ENCODE measurements at places on chromosomes 2 and 18. TPM values are rescaled to one million over a fixed set of nuclear protein-coding genes. Genes with fewer than 3 reads are reported as not detected.

Gene C1QL2
- total RNA-seq = not detected

Gene ABCG5
- total RNA-seq = not detected

Gene PASK
- total RNA-seq = 17.3 TPM

Gene RRM2
- 220 TPM for total RNA-seq

Gene FOXD4L1
- 0.18 TPM for total RNA-seq

Gene SCN7A
- total RNA-seq = not detected

Gene MDH1B
- not detected for total RNA-seq

Gene SGO2
- total RNA-seq = 20.5 TPM

Gene OTX1
- not detected for total RNA-seq

Gene PNO1
- total RNA-seq = 25.6 TPM

Gene C2orf15
- total RNA-seq = not detected

Gene CXCR1
- total RNA-seq = not detected

Gene SERPINB4
- not detected for total RNA-seq

Gene SLC66A2
- total RNA-seq = 32.5 TPM

Gene L3MBTL4
- total RNA-seq = 0.18 TPM

Gene CIAO1
- total RNA-seq = 64.3 TPM

Gene GNLY
- not detected for total RNA-seq

Gene FER1L5
- not detected for total RNA-seq

Gene TMEM17
- total RNA-seq = 1.2 TPM

DNA sequence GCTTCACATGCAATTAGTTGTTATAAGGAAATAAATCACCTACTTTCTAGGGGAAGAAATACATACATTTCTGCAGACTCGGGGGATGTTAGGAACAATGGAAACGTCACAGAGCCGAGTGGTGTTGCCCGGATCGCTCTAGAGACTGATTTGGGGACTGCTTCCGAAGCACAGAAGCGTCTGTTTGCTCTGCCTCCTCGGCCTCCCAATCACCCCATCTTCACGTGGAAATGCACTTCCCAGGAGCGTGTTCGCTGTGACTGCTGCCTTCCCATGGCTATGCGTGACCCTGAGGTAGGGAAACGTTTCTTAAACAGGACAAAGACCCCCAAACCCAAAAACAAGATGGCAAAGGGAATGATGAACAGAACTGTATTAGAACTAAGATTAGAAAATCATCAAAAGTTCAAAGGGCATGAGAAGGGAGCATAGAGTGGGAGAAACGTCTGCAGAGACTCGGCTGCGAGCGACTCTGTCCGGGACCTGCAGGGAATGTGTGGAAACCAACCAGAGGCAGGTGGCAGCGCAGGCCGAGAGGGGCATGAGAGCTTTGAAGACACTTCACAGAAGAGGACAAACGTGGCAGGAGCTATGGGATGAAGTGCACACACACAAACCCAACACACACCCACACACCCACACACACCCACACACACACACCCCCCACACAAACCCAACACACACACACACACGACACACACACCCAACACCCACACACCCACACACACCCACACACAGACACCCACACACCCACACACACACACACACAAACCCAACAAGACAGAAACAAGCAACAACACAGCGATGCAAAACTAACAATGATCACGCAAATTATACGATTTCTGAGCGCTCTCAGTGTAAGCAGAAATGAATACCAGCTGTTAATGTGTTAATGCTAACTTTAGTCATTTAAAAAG, 41.3 kb downstream of the RTP5 start:
- no peak overlapping the region for H3K4me3 ChIP-seq
- no peak for DNase-seq
- no peaks in the 10 kb centered on the region for H3K27me3 ChIP-seq
- H3K36me3 ChIP-seq = no peaks in the 10 kb centered on the region
- no peaks in the 10 kb centered on the region for H3K4me1 ChIP-seq

DNA sequence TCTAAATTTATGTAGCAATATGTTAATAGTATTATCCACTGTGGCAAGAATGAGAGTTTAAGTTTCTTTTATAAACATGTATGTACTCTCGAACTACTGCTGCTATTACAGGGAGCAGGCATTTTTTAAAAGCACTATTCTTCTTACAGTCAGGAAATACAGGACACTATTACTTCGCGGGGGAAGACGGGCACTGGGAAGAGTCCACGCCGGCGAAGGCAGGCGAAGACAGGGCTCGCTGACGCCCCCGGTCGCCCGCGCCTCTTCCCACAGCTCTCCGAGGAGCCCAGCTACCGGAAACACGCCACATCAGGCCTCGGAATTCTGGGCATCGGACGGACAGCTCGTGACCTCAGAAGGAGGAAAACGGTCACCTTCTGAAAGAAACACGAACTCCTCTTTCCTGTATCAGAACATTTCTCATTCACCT, 90.2 kb downstream of the FAM161A start:
- H3K4me1 ChIP-seq = peaks cover 9% of the 10 kb centered on the region
- peak overlapping the region; percentile 53 for H3K4me3 ChIP-seq
- no peak for DNase-seq
- H3K27me3 ChIP-seq = peaks cover 2% of the 10 kb centered on the region
- H3K27ac ChIP-seq = peak overlapping the region; percentile 99

- H3K4me3 ChIP-seq = no peak overlapping the region
- H3K36me3 ChIP-seq = no peaks in the 10 kb centered on the region
Observed at GRCh38 chr2:74896232-74896631, 62.2 kb upstream of the POLE4 start.

DNA sequence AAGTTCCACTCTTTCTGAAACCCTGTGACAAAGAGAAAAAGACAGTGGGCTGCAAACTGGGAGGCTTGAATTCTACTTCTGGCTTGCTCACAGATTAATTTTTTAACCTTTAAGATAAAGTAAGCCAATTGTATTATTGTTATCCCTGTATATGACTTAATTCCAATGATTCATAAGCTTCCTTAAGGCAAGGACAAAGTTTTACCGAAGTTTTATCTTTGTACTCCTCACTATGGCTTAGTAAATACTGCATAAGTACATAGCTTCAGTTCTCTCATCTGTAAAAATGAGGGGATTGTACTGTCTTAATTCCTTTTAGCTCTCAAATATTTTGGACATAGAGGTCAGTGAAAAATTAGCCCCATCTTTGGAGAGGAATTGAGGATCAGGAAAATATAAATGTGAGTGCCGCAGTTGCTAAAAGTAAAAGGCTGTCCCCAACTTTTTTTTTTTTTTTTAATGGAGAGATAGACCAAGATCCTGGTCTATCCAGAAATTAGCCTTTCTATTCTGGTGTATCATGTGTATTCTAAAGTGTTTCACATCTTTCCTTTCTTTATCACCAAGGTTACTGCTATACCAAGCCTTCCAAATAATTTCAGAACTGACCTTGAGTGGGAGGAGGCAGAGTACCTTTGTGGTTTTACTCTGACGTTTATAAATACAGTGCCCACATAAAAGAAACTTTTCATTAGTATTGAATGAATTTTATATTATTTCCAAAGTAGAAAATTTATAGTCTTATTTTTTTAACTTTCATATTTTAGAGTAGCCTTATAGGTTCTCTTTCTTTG, 13.3 kb downstream of the RELCH start:
- no peaks in the 10 kb centered on the region for H3K36me3 ChIP-seq
- H3K27ac ChIP-seq = no peak overlapping the region
- H3K27me3 ChIP-seq = no peaks in the 10 kb centered on the region
- peak; percentile 10 for DNase-seq
- no peak overlapping the region for H3K4me3 ChIP-seq
- H3K4me1 ChIP-seq = peaks cover 4% of the 10 kb centered on the region

- no peak overlapping the region for H3K27ac ChIP-seq
- H3K4me1 ChIP-seq = no peaks in the 10 kb centered on the region
- no peaks in the 10 kb centered on the region for H3K27me3 ChIP-seq
- peak; percentile 76 for DNase-seq
Observed at GRCh38 chr2:33395655-33396249, 80.7 kb upstream of the RASGRP3 start.

GRCh38 chr2:190635781-190636180, 13.1 kb upstream of the NAB1 start:
- H3K27ac ChIP-seq = no peak overlapping the region
- H3K4me3 ChIP-seq = no peak overlapping the region
- H3K4me1 ChIP-seq = peaks cover 12% of the 10 kb centered on the region

GRCh38 chr2:131535526-131535925, 7.8 kb downstream of the CCDC74A start:
- no peak overlapping the region for H3K4me3 ChIP-seq
- no peaks in the 10 kb centered on the region for H3K36me3 ChIP-seq
- no peak for DNase-seq
- no peaks in the 10 kb centered on the region for H3K4me1 ChIP-seq

DNA sequence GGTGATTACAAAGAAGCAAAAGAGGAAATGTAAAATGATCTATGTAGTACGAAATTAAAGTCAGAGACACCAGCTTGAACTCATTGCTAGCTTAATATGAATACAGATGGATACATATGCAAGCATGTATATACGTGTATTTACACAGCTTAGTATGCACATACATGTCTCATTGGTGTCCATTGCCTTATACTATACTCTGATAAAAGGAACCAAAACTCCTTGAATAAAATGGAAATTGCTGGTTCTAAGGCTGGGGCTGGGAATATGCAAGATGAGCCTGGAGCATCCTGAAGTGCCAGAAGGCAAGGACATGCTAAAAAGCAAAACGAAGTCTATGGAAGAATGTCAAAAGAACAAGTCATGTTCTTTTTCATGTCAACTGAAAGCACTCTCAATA, 1424.4 kb upstream of the SLC39A10 start:
- H3K4me1 ChIP-seq = no peaks in the 10 kb centered on the region
- no peaks in the 10 kb centered on the region for H3K36me3 ChIP-seq
- H3K27ac ChIP-seq = no peak overlapping the region

DNA sequence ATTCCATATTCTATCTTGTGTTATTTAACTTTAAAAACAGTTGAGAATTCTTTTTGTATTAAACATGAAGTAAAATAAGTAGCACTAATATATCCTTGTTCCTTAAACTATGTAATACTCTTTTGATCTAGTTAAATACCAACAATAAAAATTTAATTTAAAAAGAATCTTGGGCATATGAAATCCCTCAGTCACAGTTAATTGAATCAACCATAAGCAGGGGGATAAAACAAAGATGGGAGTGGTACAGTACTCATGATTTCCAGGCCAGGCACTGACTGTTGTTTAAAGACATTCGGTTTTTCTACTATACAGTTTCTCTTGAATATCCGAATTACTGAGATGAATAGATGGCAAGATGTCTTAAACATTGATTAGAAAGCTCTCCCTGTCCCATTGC, 99.5 kb downstream of the TAF4B start:
- no peak overlapping the region for H3K4me3 ChIP-seq
- H3K27me3 ChIP-seq = no peaks in the 10 kb centered on the region
- no peaks in the 10 kb centered on the region for H3K4me1 ChIP-seq
- no peak overlapping the region for H3K27ac ChIP-seq
- no peak for DNase-seq

- DNase-seq = no peak
- H3K4me3 ChIP-seq = no peak overlapping the region
- H3K4me1 ChIP-seq = no peaks in the 10 kb centered on the region
- no peaks in the 10 kb centered on the region for H3K27me3 ChIP-seq
- no peak overlapping the region for H3K27ac ChIP-seq
Observed at GRCh38 chr18:63479826-63480225, 3.1 kb downstream of the SERPINB5 start.

- no peak overlapping the region for H3K4me3 ChIP-seq
- no peak overlapping the region for H3K27ac ChIP-seq
- no peaks in the 10 kb centered on the region for H3K4me1 ChIP-seq
- no peaks in the 10 kb centered on the region for H3K27me3 ChIP-seq
- H3K36me3 ChIP-seq = no peaks in the 10 kb centered on the region
Observed at GRCh38 chr18:72638376-72638775, 94.2 kb upstream of the CBLN2 start.

DNA sequence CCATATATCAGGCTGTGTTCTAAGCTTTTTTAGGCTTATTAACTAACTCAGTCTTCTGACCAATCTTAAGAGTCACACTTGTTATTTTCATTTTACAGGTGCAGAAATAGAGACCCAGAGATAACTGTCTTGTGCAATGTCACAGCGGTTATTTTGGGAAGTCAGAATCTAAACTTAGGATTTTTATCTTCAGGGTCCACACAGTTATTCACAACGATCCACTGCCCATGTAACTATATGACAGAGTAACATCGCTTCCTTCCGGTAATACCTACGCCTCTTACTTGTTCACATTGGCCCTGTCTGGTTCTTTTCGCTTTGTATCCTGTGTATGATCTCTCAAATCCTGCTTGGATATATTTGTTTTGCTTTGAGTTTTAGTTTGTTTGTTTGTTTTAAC, 631.7 kb downstream of the LRP1B start:
- no peaks in the 10 kb centered on the region for H3K27me3 ChIP-seq
- H3K27ac ChIP-seq = no peak overlapping the region
- no peak for DNase-seq
- H3K4me3 ChIP-seq = no peak overlapping the region
- H3K4me1 ChIP-seq = no peaks in the 10 kb centered on the region

GRCh38 chr2:176553685-176554100, 284.5 kb downstream of the MTX2 start:
- peak overlapping the region; percentile 48 for H3K4me3 ChIP-seq
- H3K27ac ChIP-seq = peak overlapping the region; percentile 77
- DNase-seq = peak; percentile 89
- H3K4me1 ChIP-seq = peaks cover 13% of the 10 kb centered on the region

GRCh38 chr2:190468814-190469569, 60.8 kb downstream of the MFSD6 start:
- peak; percentile 98 for DNase-seq
- no peak overlapping the region for H3K4me3 ChIP-seq
- H3K36me3 ChIP-seq = no peaks in the 10 kb centered on the region

GRCh38 chr2:97677480-97677879, 8.0 kb downstream of the C2orf92 start:
- no peak overlapping the region for H3K4me3 ChIP-seq
- no peaks in the 10 kb centered on the region for H3K36me3 ChIP-seq
- peaks cover 2% of the 10 kb centered on the region for H3K27me3 ChIP-seq
- peak; percentile 56 for DNase-seq
- H3K27ac ChIP-seq = peak overlapping the region; percentile 34

GRCh38 chr2:169975221-169975620, 148.0 kb downstream of the UBR3 start:
- H3K4me3 ChIP-seq = no peak overlapping the region
- H3K36me3 ChIP-seq = no peaks in the 10 kb centered on the region
- H3K27ac ChIP-seq = no peak overlapping the region
- H3K27me3 ChIP-seq = no peaks in the 10 kb centered on the region

GRCh38 chr18:36850527-36851201, 21.7 kb downstream of the KIAA1328 start:
- H3K36me3 ChIP-seq = no peaks in the 10 kb centered on the region
- peaks cover 10% of the 10 kb centered on the region for H3K4me1 ChIP-seq
- DNase-seq = peak; percentile 61

- no peaks in the 10 kb centered on the region for H3K36me3 ChIP-seq
- H3K27ac ChIP-seq = no peak overlapping the region
Observed at GRCh38 chr2:37779611-37780386, 108.4 kb upstream of the CDC42EP3 start.

GRCh38 chr18:11944252-11944651, 36.1 kb upstream of the MPPE1 start:
- no peak for DNase-seq
- peaks cover 11% of the 10 kb centered on the region for H3K4me1 ChIP-seq
- H3K27me3 ChIP-seq = no peaks in the 10 kb centered on the region
- no peak overlapping the region for H3K4me3 ChIP-seq
- no peaks in the 10 kb centered on the region for H3K36me3 ChIP-seq
- no peak overlapping the region for H3K27ac ChIP-seq

GRCh38 chr2:119478978-119479295, 45.3 kb downstream of the SCTR start:
- no peak overlapping the region for H3K4me3 ChIP-seq
- H3K27me3 ChIP-seq = no peaks in the 10 kb centered on the region
- DNase-seq = no peak

Measured in endothelial cell of umbilical vein (primary cell).